ENCODE measurements at places on chromosomes 13 and 19.
A peak's percentile ranks its signal among the peaks of the same experiment; 100 is the strongest.

DNA sequence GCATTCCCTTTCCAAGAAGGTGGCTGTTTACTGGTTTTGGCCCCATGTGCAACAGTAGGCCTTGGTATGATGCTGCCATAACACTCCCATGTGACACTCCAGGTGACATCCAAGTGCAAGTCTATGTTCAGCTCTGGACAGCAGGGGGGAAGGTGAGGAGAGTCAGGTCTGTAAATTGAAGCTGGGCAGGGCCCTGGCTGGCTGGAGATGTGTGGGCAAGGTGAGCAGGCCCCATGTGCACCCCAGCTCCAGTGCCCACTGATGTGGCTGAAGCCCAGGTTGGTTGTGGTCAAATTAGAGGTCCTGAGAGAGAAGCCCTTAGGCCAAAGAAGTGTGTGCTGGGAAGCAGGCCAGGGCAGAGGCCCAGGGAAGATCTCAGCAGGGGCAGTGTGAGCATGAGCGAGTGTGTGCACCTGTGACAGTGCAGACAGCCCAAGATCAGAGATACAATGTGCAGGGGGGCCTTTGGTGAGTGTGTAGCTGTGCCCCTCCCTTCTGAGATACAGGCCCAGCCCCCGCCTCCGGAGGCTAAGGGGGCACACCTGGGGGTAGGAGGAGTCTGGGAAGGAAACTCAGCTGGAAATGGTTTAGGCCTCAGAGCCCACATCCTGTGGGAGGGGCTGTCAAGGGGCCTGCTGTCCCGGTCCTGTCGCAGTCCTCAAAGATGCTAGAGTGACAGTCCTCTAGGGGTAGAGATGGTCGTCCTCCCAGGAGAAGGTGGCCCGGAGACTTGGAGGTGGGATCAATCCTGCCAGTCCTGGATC, 18.6 kb downstream of the DEDD2 start:
- no peak for DNase-seq

DNA sequence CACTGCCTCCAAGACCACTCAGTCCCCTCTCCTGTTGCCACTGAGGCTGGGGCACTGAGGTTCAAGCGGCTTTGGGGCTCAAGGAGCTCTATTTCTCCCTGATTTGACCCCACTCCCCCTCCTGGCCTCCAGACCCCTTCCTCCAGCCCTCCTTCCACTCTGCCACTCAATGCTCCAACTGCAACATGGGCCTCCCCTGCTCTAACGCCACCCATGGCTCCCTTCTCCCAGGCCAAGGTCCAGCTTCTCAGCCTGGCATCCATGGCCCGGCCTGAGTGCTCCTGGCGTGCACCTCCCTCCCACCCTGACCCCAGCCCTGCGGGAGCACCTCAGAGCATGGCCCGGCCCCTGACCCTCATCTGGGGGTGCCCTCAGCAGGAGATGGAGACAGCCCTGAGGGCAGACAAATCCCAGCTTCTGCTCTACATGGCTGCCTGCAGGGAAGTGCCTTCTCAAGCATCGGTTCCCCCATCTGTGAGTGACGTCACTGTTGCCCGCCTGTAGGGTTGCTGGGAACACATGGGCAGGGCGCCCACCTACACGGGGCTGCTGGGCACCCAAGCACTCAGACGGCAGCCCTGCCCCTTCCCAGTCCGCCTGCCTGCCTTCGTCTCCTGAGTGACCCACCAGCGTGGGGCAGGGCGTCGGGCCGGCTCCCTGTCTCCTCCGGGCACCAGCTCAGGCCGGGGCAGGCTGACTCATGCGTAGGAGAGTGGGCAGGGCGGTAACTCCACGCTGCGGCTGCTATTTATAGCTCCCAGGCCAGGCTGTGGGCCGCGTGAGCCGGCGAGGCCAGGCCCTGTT, 1.6 kb upstream of the DIRAS1 start:
- DNase-seq = peak; percentile 80

DNA sequence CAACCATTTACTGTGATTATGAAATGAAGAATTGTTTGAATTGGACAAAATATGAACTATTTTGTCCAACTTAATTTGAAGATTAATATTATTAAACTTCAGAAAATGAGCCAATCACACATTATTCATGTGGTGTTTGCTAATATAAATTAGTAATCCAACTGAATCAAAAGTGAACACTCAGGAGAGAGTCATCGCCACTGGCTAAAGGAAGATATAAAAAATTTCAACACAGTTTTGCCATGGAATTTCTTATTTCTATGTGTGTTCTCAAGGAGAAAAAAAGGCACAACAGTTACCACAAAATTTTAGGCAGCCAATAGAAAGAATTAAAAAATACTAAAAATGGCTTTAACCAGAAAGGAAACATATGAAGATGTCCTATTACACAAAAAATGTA, 2683.8 kb downstream of the PCDH9 start:
- DNase-seq = no peak

DNA sequence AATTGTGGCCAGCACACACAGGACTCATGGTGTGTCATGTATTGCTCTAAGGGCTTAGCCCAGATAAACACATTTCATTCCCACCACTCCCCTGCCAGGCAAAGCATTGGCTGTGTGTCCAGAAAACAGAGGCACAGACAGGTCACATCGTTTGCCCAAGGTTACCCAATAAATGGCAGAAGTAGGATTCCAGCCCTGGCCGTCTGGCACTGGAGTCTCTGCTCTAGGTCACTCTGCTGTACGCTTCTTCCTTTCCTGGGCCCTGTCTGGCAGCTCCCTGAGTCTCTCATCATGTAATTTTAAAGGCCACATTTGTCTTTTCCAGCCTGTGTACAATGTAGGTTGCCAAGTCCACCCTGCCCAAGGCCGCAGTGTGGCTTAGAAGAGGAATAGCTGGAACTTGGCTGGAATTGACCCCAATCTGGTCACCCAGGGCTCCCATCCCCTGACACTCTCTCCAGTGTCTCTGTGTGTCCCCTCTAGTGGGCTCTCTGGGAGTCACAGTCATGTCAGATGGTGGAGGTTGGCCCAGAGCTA, 264.5 kb upstream of the TSHZ3 start:
- no peak for DNase-seq

DNA sequence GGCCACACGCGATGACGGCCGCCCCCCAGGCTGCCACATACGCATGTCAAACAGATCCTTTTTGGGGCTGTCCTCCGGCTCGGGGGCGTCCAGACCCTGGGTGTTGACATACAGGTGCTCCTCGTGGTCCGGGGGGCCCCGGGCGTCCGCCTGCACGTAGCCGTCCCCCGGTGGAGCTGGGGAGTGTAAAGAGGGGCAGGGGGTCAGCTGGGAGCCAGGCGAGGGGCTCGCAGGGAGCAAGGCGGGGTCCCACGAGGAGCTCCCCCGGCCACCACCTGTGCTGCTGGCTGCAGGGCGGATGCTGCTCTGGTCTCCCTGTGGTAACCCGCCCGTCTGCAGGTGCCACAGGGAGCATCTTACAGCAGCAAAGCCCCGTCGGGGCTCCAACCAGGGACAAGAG, 16.1 kb upstream of the C2CD4C start:
- no peak for DNase-seq
